ENCODE measurements at places on chromosomes 13 and 19.

- no peak for DNase-seq
Measured at GRCh38 chr19:18776288-18776594, 14.9 kb downstream of the COMP start.

DNA sequence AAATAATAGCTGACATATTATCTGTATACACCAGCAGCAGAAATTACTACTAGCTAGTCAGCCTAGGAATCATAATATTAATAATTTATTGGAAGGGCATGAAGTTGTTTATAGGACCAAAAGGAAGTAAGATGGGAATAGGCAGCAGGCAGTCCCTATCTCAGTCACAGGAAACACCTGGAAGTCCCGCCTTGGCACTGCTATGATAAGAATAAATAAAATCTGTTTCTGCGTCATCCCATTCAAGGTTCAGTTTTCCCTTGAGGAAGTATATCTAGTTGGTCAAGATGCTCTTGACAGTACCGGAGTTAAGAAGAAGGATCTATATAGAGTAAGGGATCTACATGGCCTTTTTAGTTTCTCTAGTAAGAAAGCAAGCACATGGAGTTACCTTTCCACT, 830.8 kb downstream of the DIAPH3 start:
- no peak for DNase-seq

DNA sequence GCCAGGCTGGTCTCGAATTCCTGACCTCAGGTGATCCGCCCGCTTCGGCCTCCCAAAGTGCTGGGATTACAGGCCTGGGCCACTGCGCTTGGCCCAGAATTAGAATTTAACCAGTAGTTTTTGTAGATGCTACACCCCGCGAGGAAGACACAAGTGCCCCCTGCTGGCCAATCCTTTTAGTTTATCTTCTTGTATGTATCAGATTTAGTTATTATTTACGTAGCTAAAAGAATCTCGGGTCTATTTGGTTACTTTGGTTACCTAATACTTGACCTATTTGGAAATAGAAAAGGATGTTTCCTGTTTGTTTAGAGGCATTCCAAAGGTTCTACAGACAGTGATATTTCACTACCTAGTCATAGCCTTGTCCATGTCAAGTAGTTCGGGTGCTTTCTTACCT, 22.0 kb downstream of the MUC16 start:
- no peak for DNase-seq

GRCh38 chr19:5947435-5947834, 30.5 kb downstream of the RANBP3 start:
- DNase-seq: no peak

- no peak for DNase-seq
Measured at GRCh38 chr13:25873242-25873612, 178.6 kb downstream of the SHISA2 start.

DNA sequence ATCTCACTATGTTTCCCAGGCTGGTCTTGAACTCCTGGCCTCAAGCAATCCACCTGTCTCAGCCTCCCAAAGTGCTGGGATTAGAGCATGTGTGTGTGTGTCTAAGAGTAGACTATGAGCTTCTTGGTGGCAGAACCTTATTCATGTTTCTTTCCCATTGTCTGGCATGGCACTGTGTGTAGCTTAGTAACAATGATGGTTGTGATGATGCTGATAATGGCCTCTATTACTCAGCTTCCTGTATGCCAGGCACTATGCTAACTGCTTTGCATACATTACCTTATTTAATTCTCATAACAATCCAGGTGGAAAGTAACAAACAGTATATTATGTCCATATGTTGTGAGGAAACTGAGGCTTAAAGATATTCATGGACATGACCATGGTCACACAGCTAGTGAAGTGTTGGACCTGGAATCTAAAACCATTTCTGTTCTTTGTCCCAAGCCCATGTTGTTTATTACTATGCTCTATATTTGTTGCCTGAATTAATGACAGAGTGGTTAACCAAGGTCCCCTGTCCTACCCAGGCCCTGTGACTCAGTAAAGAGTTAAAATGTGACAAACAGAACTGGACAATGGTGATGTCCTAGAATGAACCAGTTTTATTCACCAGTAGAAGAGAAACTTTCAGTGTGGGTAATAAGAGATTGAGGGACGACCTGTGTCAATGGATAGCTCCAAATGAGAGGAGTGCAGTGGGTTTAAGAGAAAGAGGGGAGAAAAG, 109.6 kb downstream of the KLF5 start:
- DNase-seq: no peak

- DNase-seq: no peak
Measured at GRCh38 chr19:43704002-43704705, 11.7 kb upstream of the IRGC start.

GRCh38 chr13:49760558-49760957, 31.9 kb downstream of the KPNA3 start:
- DNase-seq: no peak

DNA sequence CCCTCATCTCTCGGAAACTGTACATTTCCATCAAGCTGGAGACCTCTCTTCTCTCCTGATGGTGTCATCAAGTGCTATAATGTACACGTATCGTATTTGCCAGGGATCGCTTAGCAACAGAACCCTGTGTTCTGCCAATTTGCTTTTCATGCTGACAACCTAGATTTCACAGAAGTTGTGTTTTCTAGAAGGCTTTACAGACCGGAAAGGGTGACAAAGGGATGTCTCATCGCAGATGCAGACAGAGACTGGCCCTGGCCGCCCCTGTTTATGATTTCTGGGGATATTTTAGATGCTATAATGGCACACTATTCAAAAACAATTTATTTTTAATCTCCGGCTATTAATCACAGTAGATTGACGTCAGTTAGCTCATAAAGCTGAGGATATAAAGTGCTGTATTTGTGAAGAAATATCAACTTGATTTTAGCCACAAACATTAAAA, 291.4 kb downstream of the IRS2 start:
- no peak for DNase-seq

GRCh38 chr13:77335543-77335942, 8.6 kb upstream of the MYCBP2 start:
- DNase-seq: no peak

DNA sequence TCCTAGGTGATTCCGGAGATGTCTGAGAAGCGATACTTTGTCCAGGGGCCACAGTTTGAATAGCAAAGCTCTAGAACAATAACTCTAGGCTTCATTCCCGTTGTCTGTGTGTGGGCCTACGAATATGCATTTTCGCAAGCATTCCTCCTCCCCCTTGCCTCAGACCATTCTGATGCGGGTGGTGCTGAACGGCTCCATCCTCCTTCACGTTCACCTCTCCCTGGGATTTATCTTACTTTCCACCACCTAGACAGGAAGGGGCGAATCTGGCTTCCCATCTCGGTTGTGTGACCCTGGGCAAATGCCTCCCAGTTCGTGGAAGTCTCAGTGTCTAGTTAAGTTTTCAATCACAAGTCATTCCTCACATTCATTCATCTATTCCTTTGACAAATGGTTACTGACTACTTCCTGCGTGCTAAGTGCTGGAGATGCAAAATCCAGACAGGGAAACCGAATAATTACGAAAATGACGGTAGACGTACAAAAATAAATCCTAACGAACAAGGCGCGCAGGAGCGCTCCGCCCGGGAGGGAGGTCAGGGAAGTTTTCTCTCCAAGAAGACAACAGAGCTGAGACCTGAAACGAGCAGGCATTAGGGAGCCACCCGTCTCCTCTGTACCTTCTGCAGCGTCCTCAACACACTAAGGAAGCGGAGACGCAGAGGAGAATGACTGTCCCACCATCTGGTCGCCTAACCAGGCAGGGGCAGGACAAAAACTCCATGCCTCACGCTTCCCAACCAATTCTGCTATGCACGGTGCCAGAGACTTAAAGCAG, 1.3 kb upstream of the CNOT3 start:
- no peak for DNase-seq

GRCh38 chr19:42360787-42361544, 29.1 kb downstream of the CNFN start:
- no peak for DNase-seq

- DNase-seq: no peak
Measured at GRCh38 chr13:44425815-44426078, 52.1 kb downstream of the SERP2 start.

DNA sequence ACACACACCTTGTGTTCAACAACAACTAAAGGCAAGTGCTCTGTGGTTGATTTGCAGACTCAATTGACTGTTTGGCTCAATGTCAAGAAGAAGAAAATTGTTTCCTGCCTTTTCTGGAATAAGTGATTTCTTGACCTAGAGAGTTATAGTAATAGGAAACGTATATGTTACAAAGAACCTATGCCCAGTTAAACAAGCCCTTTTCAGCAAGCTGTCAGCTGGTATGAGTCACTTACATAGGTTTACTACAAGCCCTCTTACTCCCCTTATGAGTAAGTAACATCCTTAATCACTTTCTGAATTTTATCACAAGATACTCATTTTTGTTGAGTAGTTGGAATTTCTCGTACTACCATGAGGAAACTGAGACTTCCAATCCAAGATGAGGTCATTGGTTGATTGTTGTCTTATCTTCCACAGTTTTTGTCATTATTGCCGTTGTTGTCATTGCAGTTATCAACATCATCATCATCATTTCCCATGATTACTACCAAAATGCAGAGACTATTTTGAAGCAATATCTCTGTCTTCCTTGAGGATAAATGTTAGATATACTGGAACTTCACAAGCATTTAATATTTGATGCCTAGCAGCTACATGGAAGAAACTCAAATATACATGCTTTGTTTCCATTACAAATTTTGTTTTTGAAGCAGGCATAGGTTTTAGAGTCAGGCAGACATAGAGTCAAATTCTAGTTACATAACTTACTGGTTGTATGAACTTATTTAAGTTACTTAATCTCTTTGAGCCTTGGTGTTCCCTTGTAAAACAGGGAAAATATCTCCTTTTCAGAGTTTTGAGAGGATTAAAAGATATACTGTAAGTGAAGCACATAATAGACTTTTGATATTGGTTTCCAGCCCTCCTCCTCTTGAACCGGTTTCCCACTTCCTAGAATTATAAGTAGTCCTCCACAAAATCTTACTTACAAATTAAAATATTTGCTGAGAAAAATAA, 106.0 kb downstream of the RAP2A start:
- DNase-seq: no peak

- DNase-seq: no peak
Measured at GRCh38 chr13:72662548-72662947, 64.9 kb downstream of the MZT1 start.

DNA sequence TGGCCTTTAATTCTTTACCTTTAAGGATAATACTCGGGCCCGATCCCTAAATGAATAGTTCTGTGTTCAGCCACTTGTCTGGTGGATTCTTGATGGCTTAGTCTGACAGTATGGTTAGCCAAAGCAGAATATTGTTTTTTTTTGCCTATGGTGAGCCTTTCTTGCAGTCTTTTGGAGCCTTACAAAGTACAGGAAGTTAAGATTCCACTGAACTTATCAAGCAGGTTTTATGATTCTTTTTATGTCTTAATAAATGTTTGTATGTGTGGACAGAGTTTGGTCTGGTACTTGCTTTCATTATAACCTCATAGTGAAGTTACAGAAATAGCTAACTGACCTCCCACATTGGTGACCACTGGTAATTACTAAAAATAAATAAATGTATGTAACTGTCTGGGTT, 17.1 kb downstream of the PCCA start:
- DNase-seq: no peak

- no peak for DNase-seq
Measured at GRCh38 chr19:51576850-51577249, 5.8 kb downstream of the ZNF175 start.

GRCh38 chr19:4378886-4379285, 21.5 kb downstream of the SH3GL1 start:
- DNase-seq: no peak

GRCh38 chr19:28065026-28065425, 1147.9 kb downstream of the UQCRFS1 start:
- DNase-seq: no peak

GRCh38 chr13:43830497-43830881, 43.7 kb upstream of the ENOX1 start:
- no peak for DNase-seq

DNA sequence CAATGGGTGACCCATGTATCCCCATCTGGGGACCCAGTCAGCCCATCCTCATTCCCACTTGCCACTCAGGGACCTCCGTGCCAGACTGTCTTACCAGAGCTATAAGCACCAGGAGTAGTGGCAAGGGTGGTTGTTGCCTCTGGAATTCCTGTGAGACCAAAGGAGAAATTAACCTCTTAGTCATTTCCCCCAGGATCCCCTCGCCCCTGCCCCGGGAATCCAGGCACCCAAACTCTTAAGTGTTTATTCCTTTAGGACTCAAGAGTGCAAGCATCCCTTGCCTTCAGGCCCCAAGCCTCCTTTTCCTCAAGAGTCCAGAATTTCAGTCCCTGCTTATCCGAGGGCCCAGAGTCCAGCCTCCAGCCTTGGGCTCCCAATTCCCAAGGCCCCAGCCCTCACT, 9.2 kb downstream of the NTN5 start:
- no peak for DNase-seq

GRCh38 chr13:43326100-43326499, 302.7 kb downstream of the DNAJC15 start:
- DNase-seq: no peak

GRCh38 chr13:51577690-51578089, 6.6 kb upstream of the WDFY2 start:
- DNase-seq: no peak

- DNase-seq: no peak
Measured at GRCh38 chr19:33773704-33774624, 22.7 kb upstream of the KCTD15 start.

DNA sequence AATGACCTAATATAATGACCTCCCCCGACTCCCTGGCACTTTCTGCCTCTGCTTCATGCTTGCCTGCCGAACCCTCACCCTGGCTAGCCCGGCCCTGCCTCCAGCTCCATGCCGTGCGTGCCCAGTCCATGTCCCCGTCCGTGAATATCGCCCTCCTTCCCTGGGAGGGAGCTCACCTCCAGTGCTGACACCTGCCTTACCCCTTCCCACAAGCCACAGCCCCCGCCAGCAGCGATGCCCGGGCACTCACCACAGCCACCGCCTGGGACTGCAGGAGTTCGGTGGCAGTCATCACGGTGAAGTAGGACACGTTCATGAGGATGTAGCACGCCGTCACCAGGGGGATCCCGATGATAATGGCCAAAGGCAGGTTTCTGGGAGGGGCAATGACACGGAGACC, 10.0 kb downstream of the SLC7A9 start:
- DNase-seq: no peak

GRCh38 chr13:59607172-59607571, 556.6 kb downstream of the DIAPH3 start:
- no peak for DNase-seq

DNA sequence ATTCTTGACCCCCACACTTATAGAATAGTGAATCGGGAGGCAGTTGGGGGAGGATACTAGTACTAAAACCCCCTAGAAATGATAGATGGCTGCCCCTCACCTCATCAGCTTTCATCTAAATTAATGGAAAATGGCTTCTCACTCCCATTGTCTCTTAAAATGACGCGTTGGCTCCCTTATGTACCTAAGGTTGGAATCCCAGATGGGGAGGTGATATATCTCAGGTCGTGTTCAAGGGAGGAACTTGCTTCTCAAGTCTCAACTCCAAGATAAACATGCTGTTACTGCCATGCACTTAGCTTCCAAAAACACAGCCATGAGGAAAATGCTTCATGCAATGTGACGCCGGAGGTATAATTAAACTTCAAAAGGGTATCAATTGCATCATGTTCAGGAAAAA, 18.8 kb upstream of the UBE2L5 start:
- DNase-seq: no peak
